Prostate gland (tissue), 2 donors: ENCODE measurements at places on chromosomes 7 and 10.

DNA sequence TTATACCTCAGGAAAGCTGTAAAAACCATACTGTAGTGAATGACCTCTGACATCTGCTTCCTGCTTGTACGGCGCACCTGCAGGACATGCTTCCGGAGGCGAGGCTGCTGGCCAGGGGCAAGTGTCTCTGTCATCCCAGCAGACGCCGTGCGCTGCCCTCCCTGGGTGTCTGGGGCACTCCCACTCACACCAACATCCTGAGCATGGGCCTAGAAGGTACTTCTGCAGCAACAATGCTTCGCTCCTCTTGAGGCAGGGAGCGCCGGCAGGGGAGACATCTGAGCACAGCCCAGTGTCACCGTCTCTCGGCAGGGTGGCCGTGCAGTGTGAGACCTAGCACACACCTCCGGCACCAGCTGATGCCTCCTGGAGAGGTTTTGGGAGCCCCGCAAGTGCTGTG is 269.2 kb downstream of the MAD1L1 start:
- no peak for DNase-seq

DNA sequence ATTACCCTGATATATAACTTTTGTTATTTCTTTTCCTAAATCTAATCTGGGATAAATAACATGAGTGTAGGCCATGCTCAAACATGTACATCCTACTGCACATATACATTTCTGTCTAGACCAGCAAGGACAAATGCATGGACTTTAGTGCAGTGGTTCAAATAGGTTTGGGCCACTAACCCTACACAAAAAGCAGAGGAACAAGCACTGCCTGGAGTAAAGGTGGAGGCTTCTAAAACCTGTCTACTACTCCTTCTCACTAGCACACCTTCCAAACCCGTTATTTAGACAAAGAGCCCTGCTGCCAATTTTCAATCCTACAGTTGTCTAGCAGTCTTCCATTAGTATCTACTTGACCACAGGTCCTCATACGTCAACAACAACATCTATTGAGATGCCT is 34.8 kb downstream of the SGCE start:
- DNase-seq = no peak

DNA sequence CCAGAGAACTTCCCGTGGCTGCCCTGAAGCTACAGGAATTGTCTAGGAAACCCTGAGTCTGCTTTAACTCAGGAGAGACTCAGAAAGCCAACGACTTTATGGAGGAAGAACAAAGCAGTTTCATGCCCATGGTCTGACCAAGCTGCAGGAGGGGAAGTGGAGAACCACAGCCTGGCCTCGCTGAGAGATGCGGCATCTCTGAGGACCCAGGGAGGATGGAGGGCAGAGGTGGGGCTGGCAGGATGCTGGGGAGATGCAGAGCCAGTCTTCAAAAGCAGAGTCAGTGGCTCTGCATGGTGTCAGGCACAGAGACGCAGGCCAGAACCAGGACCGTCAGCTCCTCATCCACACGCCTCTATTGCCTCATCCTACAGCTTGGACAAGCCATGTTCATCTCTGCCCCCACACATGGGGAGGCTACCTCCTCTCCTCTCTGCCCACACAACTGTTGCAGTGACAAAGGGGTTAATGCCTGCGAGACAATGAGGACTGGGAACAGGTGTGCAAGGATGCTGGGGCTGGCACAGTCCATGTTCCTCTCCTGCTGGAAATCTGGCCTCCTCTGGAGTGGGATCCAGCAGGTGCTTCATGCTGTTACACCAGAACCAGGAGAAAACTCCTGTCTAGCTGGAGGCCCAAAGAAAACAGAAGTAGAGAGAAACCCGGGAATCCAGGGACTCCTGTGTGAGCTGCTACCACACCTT is 267.0 kb downstream of the PLXNA4 start:
- no peak for DNase-seq

GRCh38 chr7:81501220-81501619 is 268.6 kb downstream of the HGF start:
- DNase-seq = no peak

DNA sequence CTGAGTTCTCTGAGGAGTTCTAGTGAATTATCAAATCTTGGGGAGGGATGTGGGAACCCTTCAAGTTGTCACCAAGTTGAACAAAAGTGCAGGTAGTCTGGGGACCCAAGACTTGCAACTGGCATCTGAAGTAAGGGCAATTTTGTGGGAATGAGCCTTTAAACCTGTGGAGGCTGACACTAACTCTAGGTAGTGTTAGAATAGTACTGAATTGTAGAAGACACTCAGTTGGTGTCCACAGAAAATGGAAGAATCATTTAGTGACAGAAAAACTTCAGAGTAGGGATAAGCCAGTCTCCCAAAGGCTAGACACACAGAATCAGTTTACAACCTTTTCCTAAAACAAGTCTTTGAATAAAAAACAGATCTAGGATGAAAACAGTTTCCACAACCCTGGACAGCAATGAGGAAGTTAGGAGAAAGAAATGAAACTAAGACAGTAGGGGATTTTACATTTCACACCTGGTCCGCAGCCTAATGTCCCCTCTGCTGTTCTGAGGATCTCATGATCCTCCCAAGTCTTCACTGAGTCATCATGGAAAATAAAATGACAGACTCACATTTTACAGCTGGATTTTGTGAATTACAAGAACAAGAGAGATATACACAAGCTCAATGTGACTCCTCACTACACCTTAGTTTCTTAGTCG is 23.0 kb upstream of the ING3 start:
- DNase-seq = no peak

GRCh38 chr7:35694161-35694783 is 663 bp downstream of the HERPUD2 start:
- DNase-seq = peak; percentile 6

DNA sequence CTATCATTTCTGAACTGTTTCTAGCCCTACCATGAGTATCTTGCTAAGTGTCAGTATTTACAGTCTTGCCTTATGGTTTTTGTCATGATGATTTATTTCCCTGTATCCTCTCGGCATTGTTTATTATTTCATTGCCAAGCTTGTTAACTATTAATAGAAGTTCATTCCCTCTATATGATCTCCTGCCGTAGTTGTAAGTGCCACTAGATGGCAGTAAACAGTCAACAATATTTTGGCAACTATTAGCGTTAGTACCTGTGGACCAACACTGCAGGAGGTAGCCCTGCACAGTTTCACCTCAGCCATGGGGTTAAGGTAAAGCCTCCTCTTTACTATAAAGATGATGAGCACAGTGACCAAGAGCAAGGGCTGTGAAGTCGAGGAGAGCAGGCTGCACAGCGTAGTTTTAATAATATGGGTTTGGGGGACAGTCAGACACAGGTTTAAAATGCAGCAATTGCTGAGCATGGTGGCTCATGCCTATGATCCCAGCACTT is 26.1 kb upstream of the CCNJ start:
- DNase-seq = peak; percentile 25

GRCh38 chr7:66297579-66297978 is 92.4 kb downstream of the TPST1 start:
- DNase-seq = no peak

DNA sequence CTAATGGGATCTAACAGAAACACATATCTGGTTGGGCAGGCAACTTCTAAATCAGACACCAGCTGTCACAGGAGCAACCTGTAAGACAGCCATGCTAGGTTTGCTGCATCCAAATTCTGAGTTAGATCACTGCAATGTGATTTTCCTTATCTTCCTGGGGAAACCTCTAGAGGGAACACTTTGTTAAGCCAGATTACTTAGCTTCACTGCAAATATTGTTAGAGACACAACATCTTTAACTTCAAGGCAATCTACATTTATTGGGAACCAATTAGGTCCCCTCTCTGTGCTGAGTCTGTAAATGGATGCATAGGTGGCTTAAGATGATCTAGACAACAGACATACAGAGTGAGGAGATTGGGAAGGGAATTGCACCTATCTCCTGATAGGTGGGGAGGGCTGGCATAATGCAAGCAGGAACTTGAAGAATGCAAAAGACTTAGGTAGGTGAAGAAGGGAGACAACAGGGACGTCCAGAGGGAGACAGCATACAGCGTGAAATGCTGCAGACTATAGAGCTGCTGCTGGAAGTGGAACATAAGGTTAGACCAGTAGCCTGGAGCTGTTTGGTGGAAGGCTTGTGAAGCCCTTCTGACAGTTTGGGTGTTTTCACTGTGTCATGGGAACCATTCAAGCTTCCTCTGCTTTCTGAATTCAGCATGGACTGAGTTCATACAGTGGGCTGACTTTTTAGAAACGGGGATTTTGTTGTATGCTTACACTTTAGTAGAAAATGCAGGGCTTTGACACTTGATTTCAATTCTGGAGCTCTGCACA is 109.8 kb upstream of the ELMO1 start:
- DNase-seq = no peak

DNA sequence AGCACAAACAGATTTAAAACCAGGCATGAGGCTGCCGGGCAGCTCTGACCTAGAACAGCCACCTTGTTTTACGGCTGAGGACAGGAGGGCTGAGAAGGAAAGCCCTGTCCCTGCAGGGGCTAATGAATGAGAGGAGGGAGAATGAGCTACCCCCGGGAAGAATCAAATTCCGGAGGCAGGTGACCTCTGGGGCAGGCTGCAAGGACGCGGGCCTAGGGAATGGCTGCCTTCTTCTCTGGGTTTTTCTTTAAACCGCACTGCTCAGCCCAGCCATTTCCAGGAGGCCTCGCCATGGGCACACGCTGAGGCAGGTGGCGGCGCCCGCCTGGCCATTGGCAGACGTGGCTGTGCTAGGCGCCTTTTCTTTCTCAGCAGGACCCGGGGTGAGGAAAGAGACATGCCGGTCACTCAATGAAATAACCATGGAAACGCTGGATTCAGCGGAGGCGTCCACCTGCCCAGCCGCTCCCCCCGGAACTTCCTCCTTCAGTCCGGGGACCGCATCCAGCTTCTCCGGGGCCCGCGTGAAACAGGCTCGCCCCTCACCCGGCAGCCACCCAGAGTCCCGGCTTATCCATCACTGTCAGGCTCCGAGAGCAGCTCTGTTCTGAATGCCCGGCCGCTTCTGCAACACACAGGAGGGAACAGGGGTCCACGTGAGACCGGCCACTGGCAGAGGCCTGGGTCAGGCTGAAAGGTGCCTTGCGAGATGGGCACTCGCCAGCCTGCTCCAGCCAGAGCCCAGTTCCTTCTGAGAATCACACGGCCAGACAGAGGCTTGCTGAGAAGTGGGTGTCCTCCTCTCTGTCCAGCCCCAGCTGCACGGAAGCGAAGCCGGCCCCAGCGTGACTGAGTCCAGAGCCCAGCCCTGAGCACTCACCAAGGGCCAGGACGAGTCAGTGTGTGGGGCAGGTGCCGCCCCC is 82.1 kb downstream of the PDGFA start:
- no peak for DNase-seq

DNA sequence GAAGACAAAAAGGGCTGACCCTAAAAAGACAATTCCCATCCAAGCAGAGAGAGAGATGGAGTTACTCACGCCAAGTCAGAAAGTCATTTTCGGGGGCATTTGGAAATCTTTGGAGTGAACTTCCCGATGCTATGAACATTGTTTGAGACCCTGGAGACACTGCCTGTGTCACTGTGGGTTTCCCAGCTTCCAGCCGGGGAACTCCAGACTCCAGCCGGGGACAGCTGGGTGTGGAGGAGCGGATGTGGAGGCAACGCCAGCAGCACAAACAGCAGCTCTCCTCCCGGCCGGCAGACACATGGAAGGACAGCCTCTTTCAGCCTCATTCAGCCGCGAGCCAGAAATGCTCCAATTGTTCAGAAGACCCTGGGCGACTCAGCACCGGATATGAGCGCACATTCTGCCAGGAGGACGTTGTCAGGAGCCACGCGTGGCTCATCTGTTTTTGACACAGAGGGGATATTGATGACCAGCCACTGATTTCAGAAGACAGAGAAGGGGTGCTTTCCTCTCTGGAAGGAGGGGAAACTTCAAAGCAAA is 97.6 kb downstream of the PRPF18 start:
- DNase-seq = peak; percentile 27

GRCh38 chr7:88377434-88377833 is 70.7 kb upstream of the STEAP4 start:
- peak; percentile 35 for DNase-seq

DNA sequence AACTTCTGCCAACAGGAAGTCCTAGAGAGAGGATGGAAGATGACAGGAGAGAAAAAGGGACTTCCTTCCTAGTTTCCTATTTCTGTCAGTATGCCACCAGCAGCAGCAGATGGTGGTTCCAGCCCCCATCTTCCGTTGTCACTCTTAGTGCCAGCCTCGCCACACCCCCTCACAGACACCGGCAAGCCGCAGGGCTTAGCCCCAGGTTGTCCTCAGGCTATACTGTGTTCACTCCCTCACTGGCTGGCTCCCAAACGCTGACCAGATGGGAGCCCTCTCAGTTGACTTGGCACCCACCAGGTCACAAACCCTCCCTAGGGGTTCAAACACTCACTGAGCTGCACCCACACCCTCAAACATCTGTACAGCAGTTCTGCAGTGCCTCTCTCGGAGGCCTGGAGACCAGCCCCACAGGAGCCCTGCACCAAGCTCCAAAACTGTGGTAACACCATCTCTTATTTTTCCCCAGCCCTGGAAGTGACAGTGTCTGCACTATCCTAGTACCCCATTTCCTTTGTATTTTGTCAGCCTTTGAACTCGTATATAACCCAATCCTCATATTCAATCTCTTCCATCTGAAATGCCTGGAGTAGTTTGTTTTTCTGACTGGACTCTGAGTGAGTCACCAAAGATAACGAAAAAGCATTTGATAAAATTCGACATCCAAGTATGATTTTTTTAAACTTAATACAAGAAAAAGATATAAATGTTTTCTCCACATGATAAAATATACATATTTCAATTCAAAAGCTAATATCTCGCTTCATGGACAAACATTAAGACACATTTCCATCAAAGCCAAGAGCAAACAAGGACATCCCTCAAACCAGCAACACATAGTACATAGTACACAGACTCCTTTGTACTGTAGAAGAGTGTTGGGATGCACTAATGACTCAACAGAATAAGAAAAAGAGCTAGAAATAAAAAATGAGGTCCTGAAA is 34.5 kb downstream of the SMURF1 start:
- DNase-seq = no peak

GRCh38 chr7:98137826-98138151 is 31.1 kb downstream of the LMTK2 start:
- no peak for DNase-seq

DNA sequence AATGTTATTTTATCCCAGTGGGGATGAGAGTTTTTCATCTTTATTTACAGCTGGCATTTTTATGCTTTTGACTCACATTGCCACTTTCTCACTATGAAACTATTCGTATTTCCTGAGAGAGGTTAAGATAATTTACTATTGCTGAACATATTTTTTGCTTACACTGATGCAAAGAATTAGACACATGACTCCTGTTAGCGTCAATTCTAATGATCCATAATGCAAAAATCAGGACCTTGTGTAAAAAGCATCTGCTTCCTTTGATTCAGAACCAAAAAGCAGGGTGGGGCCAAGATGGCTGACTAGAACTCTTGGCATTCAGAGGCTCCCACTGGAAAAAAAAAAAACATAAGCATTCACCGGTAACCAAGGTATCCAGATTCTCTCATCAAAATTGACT is 464.8 kb downstream of the SEMA3D start:
- no peak for DNase-seq

- DNase-seq = peak; percentile 80
Measured at GRCh38 chr10:44878706-44879530, 32.2 kb upstream of the TMEM72 start.

- no peak for DNase-seq
Measured at GRCh38 chr10:116417821-116418220, 9.8 kb upstream of the PNLIPRP3 start.

- no peak for DNase-seq
Measured at GRCh38 chr10:129079705-129080104, 387.3 kb upstream of the MGMT start.
